ENCODE measurements at places on chromosomes 16 and 17.

- DNase-seq = no peak
Observed at GRCh38 chr16:30893417-30893743, 497 bp downstream of the BCL7C start.

- DNase-seq = no peak
Observed at GRCh38 chr17:4717791-4718190, 7.4 kb downstream of the ARRB2 start.

- no peak for DNase-seq
Observed at GRCh38 chr17:9389111-9389527, 186.5 kb downstream of the STX8 start.

GRCh38 chr16:27237219-27238015, 31.2 kb downstream of the NSMCE1 start:
- peak; percentile 76 for DNase-seq

Measured in activated CD4-positive, alpha-beta T cell treated with anti-CD3 and anti-CD28 coated beads, Interleukin-2, amount 50 U/mL, for 1 hour (primary cell).